ENCODE measurements at places on chromosomes 3 and 15.

DNA sequence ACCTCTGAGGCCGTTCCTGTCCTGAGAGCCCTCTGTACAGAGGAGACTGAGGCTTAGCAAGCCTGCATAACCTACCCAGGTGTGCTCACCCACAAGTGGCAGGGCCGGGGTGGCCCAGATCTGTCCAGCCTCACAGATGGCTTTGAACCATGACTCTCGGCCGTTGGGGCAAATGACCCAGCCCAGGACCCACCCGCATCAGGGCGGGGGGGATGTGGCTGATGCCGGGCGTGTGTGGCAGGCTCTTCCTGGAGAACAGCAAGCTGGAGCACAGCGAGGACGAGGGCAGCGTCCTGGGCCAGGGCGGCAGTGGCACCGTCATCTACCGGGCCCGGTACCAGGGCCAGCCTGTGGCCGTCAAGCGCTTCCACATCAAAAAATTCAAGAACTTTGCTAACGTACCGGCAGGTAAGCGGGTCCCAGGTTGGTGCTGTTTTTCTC, 133.5 kb downstream of the LRRK1 start:
- H3K4me3 ChIP-seq = no peak overlapping the region
- H3K4me1 ChIP-seq = no peaks in the 10 kb centered on the region
- H3K27me3 ChIP-seq = no peaks in the 10 kb centered on the region
- no peak overlapping the region for H3K27ac ChIP-seq
- no peak for DNase-seq

- H3K36me3 ChIP-seq = no peaks in the 10 kb centered on the region
- no peaks in the 10 kb centered on the region for H3K4me1 ChIP-seq
- H3K4me3 ChIP-seq = no peak overlapping the region
- H3K27ac ChIP-seq = no peak overlapping the region
- no peaks in the 10 kb centered on the region for H3K27me3 ChIP-seq
These were observed 27.4 kb upstream of the GOLM2 start for GRCh38 chr15:44261007-44261706.

GRCh38 chr3:38203690-38204089, 38.4 kb downstream of the OXSR1 start:
- DNase-seq = no peak
- no peaks in the 10 kb centered on the region for H3K4me1 ChIP-seq
- H3K36me3 ChIP-seq = peaks cover 33% of the 10 kb centered on the region
- H3K4me3 ChIP-seq = no peak overlapping the region
- no peak overlapping the region for H3K27ac ChIP-seq

GRCh38 chr3:59803268-59803667, 753.4 kb upstream of the CFAP20DC start:
- no peaks in the 10 kb centered on the region for H3K4me1 ChIP-seq
- no peaks in the 10 kb centered on the region for H3K27me3 ChIP-seq
- no peak overlapping the region for H3K4me3 ChIP-seq

GRCh38 chr3:43326891-43327581, 40.7 kb downstream of the SNRK start:
- H3K4me3 ChIP-seq = no peak overlapping the region
- no peaks in the 10 kb centered on the region for H3K36me3 ChIP-seq
- H3K27ac ChIP-seq = peak overlapping the region; percentile 86
- no peaks in the 10 kb centered on the region for H3K27me3 ChIP-seq
- H3K4me1 ChIP-seq = peaks cover 16% of the 10 kb centered on the region

DNA sequence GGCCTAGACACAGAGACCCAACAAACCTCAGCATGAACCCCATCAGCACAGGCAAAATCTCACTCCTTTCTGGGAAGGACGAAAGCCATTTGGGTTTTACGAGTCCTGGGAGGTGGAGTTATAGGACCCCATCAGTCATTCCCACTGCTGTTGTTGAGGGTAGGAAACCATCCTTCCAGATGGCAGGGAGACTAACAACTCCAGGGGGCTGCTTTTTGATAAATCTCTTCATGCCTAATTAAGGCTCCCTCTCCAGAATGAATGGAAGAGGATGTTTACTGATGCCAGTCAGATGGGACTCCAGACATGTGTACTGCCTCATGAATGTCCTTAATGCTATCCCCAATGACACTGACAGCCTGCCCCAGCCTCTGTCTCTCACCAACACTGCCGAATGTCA, 75.3 kb downstream of the ST8SIA2 start:
- DNase-seq = no peak
- no peak overlapping the region for H3K27ac ChIP-seq
- no peak overlapping the region for H3K4me3 ChIP-seq
- no peaks in the 10 kb centered on the region for H3K36me3 ChIP-seq

- H3K4me3 ChIP-seq = no peak overlapping the region
- peaks cover 28% of the 10 kb centered on the region for H3K36me3 ChIP-seq
- H3K27ac ChIP-seq = no peak overlapping the region
These were observed 33.3 kb downstream of the EMC4 start for GRCh38 chr15:34258151-34258550.

DNA sequence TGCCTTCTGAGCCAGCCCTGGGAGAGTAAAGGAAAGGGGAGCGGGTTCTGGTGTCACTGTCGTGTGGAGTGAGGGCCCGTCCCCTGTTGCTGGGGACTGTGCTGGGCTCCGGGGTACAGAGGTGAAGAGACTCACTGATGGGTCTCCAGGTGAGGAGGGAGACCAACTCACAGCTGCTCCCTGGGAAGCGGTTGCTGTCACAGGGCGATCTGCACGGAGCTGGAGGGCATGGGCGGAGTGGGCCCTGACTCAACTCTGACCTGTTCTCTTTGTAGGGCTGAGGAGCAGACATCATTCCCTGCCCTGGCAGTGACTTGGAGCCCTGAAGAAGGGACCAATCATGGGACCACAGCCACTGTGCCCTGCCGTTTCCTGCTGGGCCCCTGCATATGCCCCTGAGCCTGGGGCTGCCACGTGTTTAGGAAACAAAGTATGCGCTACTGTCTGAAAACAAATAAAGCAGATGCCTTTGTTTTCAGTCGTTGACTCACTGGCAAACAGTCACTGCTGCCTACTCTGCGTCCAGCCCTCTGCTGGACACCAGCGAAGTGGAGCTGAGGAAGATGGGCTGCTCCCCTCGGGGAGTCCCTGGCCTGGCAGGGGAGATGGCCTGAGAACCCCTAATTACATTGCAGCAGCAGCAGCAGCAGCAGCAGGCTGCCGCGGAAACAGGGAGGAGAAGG, 22.9 kb upstream of the PLXNA1 start:
- H3K4me3 ChIP-seq = no peak overlapping the region
- no peak overlapping the region for H3K27ac ChIP-seq
- DNase-seq = no peak
- no peaks in the 10 kb centered on the region for H3K4me1 ChIP-seq
- no peaks in the 10 kb centered on the region for H3K27me3 ChIP-seq

DNA sequence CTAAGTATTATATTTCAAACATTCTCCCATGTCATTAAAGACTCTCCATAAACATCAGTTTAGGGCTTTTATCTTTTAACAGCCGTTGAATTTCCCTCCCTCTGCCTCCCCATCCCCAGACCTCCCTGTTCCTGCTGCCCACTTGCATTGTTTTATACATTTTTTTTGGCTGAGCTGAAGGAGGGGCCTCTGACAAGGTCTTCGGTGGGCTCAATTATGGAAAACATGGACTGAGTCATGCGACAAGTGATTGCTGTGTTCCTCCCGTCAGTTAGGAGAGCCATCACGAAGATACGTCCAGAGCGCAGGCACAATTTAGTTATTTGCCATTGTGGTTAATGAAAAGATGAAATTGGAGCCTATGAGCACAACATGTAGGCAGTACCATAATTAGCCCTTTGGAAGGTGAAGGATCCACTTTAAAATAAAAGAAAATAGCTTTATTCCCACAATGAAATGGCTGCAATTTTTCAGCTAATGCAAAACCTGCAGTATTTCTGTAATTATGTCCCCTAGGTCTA, 12.0 kb upstream of the NMNAT3 start:
- no peak overlapping the region for H3K4me3 ChIP-seq
- no peak for DNase-seq
- peaks cover 6% of the 10 kb centered on the region for H3K27me3 ChIP-seq

- DNase-seq = no peak
- peaks cover 12% of the 10 kb centered on the region for H3K4me1 ChIP-seq
- H3K4me3 ChIP-seq = no peak overlapping the region
- H3K36me3 ChIP-seq = no peaks in the 10 kb centered on the region
- peak overlapping the region; percentile 4 for H3K27ac ChIP-seq
These were observed 77.2 kb upstream of the TSC22D2 start for GRCh38 chr3:150330872-150331271.

DNA sequence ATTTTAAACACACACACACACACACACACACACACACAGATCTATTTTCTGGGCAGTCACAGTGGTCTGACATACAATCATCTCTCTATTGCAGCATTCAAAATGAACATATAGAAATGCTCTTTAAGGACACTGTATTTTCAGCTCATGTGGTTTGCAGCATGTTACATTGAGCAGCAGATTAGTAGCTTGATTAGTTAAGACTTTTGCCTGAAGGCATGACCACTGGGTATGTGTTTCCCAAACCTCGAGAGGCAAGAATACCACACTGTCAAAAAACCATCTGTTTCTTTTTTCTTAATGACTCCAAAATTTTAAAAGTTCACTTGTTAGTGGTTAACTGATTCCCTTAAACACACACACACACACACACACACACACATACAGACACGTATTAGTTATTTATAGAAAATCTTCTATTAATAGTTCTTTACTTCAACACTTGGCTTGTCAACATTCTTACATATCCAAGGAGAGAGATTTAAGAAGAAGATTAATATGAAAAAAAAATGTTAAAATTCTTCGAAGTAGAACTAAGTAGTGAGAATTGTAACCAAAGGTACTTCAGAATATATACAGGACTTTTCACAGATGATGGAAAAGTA, 518.2 kb downstream of the CADM2 start:
- H3K4me1 ChIP-seq = no peaks in the 10 kb centered on the region
- no peak overlapping the region for H3K4me3 ChIP-seq

DNA sequence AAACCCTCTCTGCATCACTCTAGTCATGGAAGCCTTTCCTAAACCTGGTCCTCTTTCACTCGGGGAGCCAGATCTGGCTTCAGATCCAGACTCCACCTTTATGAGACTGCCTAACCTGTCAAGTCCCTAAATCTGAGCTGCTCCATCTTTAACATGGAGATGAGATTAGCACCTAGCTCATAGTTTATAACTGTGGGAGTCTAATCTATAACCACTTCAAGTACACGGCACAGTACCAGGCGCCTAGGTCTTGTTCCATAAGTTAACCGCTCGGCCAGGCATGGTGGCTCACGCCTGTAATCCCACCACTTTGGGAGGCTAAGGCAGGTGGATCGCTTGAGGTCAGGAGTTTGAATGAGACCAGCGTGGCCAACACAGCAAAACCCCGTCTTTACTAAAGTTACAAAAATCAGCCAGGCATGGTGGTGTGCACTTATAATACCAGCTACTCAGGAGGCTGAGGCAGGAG, 30.3 kb downstream of the TPM1 start:
- DNase-seq = no peak
- peaks cover 32% of the 10 kb centered on the region for H3K36me3 ChIP-seq
- H3K27ac ChIP-seq = no peak overlapping the region
- peaks cover 14% of the 10 kb centered on the region for H3K4me1 ChIP-seq
- no peak overlapping the region for H3K4me3 ChIP-seq

DNA sequence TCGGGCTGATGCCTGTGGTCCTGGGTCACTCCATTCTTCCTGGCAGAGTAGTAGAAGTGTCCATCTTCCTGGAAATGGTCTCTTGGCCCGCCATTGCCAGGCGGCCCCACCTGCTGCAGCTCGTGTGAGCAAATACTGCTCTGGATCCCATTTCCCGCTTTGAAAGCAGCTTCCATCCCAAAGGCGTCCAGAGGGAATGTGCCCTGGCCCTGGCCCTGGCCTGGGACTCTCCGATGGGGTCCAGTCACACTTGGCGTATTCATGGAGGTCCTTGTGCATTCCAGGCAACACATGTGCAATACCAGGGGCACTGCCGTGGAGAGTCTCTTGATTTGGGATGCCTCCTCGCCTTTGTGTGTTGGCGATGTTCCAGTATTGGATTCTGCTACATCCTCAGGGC, 111.1 kb downstream of the SNRPN start:
- H3K36me3 ChIP-seq = peaks cover 99% of the 10 kb centered on the region
- no peak overlapping the region for H3K4me3 ChIP-seq
- no peak for DNase-seq
- no peaks in the 10 kb centered on the region for H3K27me3 ChIP-seq
- no peaks in the 10 kb centered on the region for H3K4me1 ChIP-seq

DNA sequence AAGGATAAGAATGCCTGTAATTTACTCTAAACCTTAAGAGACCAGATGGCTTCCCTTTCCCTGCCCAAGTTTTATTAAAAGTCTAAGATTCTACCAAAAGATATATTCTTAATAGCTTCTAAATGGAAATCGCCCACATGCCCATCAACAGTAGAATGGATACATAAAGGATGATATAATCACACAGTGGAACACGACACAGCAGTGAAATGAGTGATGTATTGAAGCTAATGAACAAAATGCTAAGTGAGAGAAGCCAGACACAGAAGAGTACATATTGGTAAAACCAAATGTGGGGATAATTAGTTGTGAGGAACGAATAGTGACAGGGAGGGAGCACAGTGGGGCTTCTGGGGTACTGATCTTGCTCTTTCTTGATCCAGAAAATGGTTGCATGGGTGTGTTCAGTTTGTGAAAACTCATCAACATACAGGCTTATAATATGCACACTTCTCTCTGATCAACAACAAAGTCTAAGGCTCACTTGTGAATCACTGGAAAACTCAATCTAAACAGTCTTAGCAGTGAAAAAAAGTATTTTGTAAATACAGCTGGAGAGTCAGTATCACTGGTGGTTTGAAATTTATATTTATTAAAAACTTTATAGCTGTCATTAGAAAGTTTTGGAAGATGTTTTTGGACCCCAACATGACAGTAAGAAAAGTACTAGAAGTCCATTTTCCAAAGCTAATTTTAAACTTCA, 170.7 kb upstream of the FAM3D start:
- no peaks in the 10 kb centered on the region for H3K27me3 ChIP-seq
- H3K4me3 ChIP-seq = no peak overlapping the region
- H3K4me1 ChIP-seq = no peaks in the 10 kb centered on the region
